ENCODE measurements at places on chromosomes 12 and 14.

GRCh38 chr12:57231276-57232021, 1.9 kb downstream of the SHMT2 start:
- no peak for DNase-seq

DNA sequence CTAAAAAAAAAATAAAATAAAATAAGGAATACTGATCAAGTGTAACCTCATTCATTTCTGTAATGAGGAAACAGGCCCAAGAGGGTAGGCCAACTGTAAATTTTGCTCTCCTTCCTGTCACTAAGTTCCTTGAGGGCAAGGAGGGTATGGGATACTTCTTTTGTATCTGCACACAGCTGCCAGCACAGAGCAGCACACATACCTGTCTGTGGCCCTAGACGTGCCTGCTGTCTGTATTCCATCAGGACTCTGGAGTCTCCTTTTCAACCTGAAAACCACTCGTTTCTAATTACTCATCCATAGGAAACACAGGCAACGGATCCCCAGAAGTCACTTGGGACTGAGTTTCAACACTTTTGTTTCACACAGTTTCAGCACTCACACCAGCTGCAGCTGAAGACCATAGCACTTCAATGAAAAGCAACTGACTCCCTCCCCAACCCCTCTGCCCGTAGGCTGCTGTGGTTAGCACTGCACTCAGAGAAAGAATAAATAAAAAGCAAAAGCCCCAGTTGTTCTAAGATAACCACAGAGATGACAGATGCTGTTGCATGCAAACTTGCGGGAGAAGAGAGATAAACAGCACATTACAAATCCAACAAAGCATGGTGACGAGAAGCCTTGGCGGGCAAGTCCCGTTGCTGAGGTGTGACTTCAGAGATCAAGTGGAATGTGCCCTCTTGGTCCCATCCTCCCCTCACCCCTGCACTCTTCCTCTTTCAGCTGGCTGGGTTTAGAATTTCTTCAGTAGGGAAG, 24.9 kb downstream of the CRACR2A start:
- DNase-seq, result no peak

DNA sequence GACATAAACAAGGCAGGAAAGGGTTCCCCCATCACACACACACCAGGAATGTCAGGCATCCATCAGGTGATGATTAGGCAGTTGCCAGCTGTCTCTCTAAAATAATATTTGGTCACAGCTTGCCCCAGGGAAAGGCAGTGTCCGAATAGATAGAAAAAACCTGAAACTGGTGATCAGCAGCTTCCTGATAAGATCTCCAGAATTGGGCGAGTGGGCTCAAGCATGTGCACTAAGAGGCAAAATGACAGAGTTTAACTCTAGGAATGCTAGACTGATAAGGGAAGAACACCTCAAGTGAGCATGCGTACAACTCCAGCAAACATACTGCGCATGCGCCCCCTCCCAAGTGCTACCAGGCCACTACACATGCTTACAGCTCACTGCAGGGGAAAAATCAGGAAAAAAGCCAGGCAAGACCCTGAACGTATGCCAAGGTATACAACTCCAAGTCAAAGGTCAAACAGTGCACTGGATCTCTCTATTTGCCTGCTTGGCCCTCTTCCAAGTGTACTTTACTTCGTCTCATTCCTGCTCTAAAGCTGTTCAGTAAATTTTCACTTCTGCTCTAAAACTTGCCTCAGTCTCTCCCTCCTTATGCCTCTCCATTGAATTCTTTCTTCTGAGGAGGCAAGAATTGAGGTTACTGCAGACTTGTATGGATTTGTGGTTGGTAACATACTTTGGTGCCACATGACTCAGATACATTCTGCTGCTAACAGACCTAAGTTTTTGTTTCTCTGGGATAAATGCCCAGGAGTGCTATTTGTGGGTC, 73.5 kb upstream of the VASH1 start:
- no peak for DNase-seq

GRCh38 chr14:63182968-63183367, 21.3 kb upstream of the RHOJ start:
- no peak for DNase-seq

GRCh38 chr14:71524320-71524982, 407.8 kb upstream of the RGS6 start:
- DNase-seq, result no peak

DNA sequence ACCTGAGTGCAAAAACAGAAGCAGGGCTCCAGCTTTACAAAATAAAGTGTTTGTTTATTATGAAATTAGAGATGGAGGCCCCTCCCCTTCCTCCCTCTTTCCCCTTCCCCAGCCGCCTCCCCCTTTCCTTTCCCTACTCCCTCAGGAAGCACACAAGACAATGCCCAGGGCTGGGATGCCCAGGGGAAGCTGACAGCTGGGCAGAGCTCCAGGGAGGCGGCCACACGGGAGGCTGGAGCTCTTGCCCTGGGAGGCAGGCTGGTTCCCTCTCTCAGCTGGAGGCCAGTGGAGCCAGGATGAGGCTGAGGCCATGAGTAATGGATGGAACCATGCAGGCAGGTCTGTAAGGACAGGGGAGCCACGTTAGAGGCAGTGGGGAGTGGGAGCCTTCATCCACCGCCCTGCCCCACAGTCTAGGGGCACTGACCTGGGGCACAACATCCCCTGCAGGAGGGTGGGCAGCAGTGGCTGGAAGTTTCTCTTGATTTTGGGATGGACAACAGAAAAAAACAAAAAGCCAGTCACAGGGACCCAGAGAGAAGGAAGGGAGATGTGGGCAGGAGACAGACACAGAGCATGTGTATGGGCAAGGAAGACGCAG, 5.1 kb downstream of the PSMB11 start:
- DNase-seq, result no peak

DNA sequence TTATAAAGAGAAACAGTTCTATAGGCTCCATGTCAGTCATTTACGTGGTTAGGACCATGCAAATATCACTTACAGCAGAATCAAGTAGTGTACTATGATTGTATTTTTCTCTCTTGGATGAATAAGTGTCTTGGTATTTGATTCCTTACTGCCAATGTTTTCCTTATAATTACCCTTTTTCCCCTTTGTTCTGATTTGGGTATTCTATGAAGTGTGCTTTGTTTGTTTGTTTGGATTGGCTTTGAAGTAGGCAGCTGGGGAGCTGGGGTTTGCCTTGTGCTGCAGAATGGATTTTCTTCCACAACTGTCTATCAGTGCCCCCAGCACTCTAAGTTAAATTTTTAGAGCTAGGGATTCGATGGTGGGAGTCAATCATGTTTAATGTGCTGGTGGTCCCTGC, 12.4 kb downstream of the TMEM120B start:
- DNase-seq, result no peak

All from hematopoietic multipotent progenitor cell treated with erythropoietin and hydrocortisone succinate and interleukin-3 and kit ligand, for 17 days (in vitro differentiated cells).